ENCODE measurements at places on chromosomes 3 and 15. TPM values are rescaled to one million over a fixed set of nuclear protein-coding genes. Genes with fewer than 3 reads are reported as not detected.

- DNase-seq: no peak
Observed at GRCh38 chr3:190568036-190568435, 54.2 kb downstream of the IL1RAP start.

- DNase-seq: peak; percentile 70
Observed at GRCh38 chr3:176274161-176274560, 923.1 kb downstream of the TBL1XR1 start.

Gene MESP2
- total RNA-seq: 0.88 TPM

Gene CYP11A1
- not detected for total RNA-seq

DNA sequence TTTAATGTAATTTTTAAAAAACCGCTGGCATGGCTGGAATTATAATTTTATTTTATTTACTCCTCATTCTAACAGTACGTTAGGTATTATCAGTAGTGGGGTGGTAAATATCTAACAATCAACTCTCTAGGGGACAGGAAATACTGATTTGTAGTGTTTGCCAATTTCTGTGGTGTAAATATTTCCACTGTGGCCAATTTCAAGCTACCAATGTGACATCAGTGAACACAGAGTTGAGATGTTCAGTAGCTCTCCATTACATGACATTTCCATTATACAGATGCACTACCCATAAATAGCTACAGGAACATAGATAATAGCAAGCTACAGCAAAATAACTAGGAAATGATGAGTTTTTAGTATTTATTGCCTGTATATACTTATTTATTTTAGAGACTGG lies 10.0 kb upstream of the ARL8B start:
- DNase-seq: no peak

GRCh38 chr3:126850370-126851085 lies 132.4 kb upstream of the PLXNA1 start:
- no peak for DNase-seq

- no peak for DNase-seq
Observed at GRCh38 chr3:157410945-157411344, 25.7 kb upstream of the PTX3 start.

DNA sequence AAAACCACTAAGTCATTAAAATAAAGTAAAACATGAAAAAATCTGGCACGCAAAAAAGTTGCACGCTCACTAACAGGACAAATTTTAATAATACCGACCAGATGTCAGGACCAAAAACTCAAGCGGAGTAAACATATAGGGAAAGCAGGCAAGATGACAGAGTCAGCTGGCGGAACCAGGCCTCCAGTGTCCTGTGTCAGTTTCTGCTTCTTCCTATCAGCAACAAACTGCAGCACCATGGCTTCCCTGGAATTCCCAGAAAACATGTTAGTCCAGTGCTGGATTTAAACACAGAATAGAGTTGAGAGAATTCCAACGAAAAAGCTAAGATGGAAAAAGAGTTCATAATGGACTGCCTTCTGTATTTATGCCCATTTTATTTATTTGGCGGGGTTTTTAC lies 169.1 kb upstream of the ARHGEF26 start:
- no peak for DNase-seq

GRCh38 chr15:92118162-92118935 lies 264.8 kb downstream of the SLCO3A1 start:
- no peak for DNase-seq

Gene IGSF10
- total RNA-seq: not detected

Gene NRROS
- 0.03 TPM for total RNA-seq

All from foreskin keratinocyte (primary cell).